SK-N-MC (cell line): ENCODE measurements at places on chromosomes 12 and 14.

DNA sequence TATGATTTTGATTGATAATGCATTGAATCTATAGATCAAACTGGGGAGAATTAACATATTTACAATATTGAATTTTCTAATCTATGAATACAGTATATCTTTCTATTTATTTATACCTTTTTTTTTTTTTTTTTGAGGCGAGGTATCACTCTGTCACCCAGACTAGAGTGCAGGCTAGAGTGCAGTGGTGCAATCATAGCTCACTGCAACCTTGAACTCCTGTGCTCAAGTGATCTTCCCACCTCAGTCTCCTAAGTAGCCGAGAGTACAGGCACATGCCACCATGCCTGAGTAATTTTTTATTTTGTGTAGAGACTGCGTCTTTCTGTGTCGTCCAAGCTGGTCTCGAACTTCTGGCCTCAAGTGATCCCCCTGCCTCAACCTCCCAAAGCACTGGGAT, 20.4 kb downstream of the LTBR start:
- no peak for DNase-seq

DNA sequence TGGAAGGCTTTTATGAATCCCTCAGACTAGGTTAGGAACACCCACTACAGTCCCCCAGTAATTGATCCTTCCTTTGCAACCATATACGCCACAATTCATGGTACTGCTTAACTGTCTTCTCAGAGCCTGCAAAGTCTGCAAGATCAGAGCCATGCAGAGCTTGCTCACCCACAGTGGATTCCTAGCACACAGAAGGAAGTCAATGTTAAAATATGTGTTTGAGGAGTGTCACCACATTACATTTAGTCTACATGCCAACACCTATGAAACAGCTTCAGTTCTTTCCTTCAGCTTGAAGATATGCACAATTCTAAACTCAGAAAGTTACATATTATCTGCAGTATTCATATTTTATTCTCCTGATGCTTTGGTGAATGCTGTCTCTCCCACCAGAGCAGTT, 138.5 kb downstream of the NDUFA12 start:
- DNase-seq, result no peak

GRCh38 chr14:65080960-65081747, 21.2 kb downstream of the MAX start:
- no peak for DNase-seq

DNA sequence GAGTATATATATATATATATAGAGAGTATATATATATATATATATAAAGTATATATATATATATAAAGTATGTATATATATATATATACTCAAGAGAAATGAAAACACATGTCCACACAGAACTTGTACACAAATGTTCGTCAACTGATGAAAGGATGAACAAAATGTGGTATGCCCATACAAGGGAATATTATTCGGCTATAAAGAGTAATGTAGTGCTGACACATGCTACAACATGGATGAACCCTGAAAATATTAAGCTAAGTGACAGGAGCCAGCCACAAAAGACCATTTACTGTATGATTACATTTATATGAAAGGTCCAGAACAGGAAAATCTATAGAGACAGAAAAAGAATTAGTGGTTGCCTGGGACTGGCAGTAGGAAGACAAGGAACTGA, 19.5 kb downstream of the LIMA1 start:
- DNase-seq, result no peak

DNA sequence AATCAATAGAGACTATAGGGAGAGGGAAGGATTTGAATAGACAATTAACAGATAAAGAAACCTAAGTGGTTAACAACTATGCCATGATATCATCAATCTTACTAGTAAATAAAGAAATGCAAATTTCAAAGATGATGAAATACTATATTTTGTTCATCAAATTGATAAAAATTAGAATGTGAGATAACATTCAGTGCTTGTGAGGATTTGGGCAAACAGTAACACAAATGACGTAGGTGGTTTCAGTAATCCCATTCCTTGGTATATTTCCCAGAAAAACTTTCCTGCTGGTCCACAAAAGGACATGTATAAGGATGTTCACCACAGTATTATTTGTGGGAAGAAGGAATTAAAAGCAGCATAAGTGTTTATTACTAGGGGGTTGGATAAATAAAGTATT, 136.0 kb downstream of the ERC1 start:
- no peak for DNase-seq

- no peak for DNase-seq
These were observed 6.0 kb downstream of the BICDL1 start for GRCh38 chr12:119994892-119995658.

DNA sequence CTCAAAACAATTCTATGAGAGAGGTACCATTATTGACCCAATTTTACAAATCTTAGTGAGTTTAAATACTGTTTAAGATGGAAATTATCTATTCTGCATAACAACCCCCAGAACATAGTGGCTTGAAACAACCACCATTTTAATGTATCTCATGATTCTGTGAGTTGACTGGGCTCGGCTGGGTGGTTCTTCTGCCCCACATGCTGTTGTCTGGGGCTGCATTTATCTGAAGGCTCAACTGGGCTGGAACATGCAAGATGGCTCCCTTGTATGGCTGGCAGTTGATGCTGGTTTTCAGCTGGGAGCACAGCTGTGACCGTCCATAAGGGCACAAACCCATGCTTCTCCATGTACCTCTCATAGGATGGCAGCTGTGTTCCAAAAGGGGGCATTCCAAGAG, 82.2 kb downstream of the DRAM1 start:
- no peak for DNase-seq

DNA sequence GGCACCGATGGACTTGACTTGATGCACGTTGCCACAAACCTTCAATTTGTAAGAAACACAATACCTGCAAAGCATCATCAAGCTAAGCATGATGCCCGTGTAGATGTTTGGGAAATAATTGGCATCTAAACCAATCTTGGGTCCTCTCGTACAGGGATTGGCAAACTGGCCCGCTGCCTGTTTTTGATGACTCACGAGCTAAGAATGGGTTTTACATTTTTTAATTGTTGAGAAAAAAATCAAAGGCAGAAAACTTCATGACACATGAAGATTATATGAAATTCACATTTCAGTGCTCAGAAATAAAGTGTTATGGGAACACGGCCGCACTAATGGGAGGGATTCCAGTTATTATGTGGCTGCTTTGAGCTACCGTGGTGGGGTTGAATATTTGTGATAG, 10.9 kb downstream of the MTA1 start:
- no peak for DNase-seq
